ENCODE measurements at places on chromosomes 1 and 21.

- DNase-seq = no peak
Measured at GRCh38 chr1:201538612-201539551, at the start of gene NAV1. NAV1 (plus strand) TSS chr1:201539127; CDS start chr1:201622885, 83,758 bp downstream.

DNA sequence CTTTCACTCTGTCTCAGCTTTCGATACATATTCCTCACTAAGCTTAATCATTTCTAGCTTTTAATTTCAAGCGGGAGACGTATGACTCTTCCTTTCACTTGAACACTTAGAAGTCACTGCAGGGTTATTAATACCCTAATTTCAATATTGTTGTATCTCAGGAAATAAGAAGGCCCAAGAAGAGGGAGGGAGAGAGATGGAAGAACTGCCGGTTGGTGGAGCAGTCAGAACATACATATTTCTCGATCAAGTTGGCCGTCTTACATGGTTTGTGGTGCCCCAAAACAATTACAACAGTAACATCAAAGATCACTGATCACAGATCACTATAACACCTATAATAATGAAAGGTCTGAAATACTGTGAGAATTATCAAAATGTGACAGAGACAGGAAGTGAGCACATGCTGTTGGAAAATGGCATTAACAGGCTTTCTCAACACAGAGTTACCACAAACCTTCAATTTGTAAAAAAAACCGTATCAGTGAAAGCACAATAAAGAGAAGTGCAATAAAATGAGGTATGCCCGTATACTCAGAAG is 145.4 kb upstream of the HP1BP3 start:
- no peak for DNase-seq

- DNase-seq = no peak
Measured at GRCh38 chr1:65149351-65150107, 1.5 kb downstream of the AK4 start.

- no peak for DNase-seq
Measured at GRCh38 chr1:226097866-226098625, 35.5 kb downstream of the H3-3A start.

DNA sequence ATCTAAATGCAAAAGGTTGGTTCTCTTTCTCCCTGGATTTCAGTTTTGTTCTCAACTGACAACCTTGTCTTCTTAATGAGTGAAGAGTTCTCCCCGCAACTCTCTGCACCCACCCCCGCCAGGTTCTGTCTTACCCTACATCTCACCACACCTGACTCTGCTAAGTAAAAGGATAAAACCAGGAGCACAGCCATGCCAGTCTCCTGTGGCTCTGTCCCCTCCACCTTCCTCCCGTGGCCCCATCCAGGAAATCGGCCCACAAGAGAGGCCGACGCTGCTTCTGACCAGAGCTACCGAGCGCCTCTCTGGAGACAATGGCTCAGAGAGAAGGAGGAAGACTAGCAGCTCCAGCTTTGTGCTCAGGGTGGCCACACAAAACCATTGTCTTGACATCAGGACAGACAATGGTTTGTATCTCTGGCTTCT is 72.2 kb downstream of the PLEKHA6 start:
- DNase-seq = no peak

All from NCI-H1417 treated with DMSO at 0.1 percent for 48 hours (cell line).